Thymus (tissue), 14 donors: ENCODE measurements at places on chromosomes 7 and 10.

DNA sequence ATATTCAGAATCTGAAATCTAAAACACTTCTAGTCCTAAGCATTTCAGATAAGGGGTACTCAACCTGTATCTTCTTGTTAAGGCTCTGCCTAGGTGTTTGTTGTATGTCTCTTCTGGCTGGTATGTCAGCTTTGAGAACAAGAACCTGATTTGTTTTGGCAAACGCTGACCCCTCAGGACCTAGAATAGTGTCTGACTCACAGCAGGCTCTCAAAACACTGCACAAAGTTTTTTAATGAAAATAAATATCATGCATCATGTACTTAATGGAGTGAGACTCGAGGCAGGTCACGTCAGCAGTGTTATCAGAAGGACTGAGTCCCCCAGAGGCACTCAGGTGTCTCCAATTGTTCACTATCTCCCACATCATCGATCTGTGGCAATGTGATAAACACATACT is 99.1 kb downstream of the GLI3 start:
- DNase-seq = no peak

DNA sequence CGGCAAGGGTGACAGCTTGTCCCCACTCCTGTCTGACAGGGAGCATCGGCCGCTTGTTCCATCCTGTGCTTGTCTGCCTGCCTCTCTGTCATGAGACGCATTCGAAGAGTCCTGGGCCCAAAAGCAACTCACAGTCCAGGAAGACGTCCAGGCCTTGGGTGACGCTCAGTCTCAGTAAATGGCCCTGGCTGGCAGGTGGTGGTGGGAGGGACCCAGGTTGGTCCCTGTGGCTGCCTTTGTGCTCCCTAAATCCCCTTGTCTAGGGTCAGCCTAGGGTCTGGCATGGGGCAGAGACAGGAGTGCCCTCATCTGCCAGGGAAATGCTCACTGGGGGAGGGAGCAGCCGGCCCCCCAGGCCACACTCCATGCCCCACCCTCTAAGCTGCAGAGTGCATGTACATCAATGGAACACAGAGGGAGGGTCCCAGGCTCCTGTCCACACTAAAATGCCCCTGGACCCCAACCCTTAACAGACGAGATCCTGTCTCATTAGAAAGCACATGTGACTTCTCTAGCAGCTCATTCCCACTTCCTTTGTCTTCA is 295.2 kb upstream of the ZNF32 start:
- DNase-seq = no peak

- DNase-seq = no peak
These were observed 5.3 kb downstream of the BPGM start for GRCh38 chr7:134651991-134652390.

GRCh38 chr7:83677180-83677866 is 28.4 kb upstream of the SEMA3E start:
- DNase-seq = no peak

- no peak for DNase-seq
These were observed 18.1 kb downstream of the LSM8 start for GRCh38 chr7:118202061-118202460.

GRCh38 chr10:101214446-101215396 is 14.5 kb downstream of the LBX1 start:
- DNase-seq = peak; percentile 81

- DNase-seq = no peak
These were observed 26.3 kb downstream of the CPXM2 start for GRCh38 chr10:123865350-123865749.

- DNase-seq = no peak
These were observed 10.2 kb upstream of the SLC25A28 start for GRCh38 chr10:99630433-99630832.

- DNase-seq = no peak
These were observed 7.7 kb downstream of the GRM8 start for GRCh38 chr7:127245002-127245401.

- no peak for DNase-seq
These were observed 18.5 kb downstream of the ABRAXAS2 start for GRCh38 chr10:124820121-124820520.

- no peak for DNase-seq
These were observed 245.4 kb downstream of the AUTS2 start for GRCh38 chr7:69843653-69844052.

- DNase-seq = no peak
These were observed 159.0 kb downstream of the SND1 start for GRCh38 chr7:127810696-127811660.

- no peak for DNase-seq
These were observed 311.2 kb downstream of the RNLS start for GRCh38 chr10:88271761-88272543.

GRCh38 chr7:36215457-36215765 is 62.4 kb downstream of the EEPD1 start:
- DNase-seq = no peak

- DNase-seq = no peak
These were observed 68.6 kb downstream of the NSUN6 start for GRCh38 chr10:18582803-18583202.

DNA sequence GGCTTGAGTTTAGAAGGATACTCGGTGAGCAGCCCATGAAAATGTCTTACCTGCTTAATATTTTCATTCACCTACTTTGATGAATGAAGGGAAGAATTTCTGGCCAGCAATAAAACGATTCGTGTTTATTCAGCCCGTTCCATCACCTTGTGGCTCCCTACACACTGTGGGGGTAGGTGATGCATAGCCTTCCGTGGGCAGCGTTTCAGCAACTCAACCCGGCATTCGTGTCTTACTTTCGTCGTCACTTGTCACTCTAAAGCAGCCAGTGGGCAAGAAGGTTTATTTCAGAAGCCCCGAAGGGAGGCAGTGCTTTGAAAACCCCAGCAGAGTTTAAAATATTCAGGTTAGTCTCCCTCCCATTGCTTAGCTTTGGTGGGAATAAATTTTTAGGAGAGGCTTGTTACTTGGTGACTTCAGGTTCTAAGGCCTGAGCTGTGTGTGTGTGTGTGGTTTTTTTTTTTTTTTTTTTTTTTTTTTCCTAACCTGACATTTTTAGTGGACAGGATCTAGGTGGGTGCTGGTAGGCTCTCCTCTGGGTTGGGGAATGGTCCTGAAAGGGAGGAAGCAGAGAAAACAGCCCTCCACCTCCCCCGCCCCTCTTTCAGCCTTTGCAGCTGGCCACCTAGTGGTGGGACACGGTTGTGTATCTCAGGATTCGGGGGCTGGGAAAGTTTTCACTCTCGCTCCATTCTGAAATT is 1.8 kb downstream of the GRK5 start:
- peak; percentile 39 for DNase-seq

DNA sequence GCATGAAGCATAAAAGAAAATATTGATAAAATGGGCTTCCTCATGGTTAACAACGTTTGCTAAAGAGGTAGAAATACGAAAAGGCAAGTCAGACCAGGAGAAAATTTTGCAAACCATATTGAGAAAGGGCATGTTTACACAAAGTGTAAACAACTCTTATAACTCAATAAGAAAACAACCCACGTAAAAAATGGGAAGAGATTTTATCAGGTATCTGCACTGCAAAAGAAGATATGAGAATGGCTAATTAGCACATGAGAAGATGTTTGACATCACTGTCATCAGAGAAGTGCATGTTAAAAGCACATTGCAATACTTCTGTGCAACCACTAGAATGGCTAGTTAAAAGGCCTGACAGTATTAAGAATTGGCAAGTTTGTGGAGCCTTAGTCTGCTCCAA is 99.5 kb downstream of the VPS50 start:
- DNase-seq = no peak

DNA sequence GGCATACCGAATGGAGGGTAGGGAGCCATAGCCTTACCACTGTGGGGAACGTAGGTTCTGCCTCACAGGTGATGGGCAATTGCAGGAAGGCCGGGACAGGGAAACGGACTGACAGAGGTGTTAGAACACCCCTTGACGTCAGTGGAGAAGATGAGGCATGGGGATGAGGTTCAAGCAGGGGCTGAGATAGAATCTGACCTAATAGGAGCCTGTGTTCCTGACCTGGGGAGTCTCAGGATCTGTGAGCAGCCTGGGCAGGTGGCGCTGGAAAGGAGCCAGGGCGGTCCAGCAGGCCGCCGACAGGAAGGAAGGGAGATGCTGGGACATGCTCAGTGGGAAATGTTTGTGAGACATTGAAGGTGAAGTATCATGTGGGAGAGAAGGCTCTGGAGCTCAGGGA is 109.4 kb downstream of the WDFY4 start:
- no peak for DNase-seq

DNA sequence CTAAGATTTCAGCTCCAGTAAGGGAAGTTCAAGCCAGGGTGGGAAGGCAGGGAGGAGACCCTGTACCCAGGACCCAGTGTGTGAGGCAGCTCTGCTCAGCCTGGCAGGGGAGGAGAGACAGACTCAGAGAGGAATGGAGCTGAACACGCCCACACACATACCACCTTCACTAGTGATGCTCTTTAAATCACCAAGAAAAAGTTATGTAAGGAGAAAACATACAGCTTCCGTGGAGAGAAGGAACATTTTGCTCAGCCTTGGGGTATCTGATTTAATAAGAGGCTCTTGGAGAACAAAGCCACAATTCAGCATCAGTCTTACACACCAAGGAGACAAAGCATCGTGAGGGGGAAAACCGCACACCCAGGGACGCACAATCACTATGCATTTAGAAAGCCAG is 62.9 kb downstream of the PRKAG2 start:
- no peak for DNase-seq

DNA sequence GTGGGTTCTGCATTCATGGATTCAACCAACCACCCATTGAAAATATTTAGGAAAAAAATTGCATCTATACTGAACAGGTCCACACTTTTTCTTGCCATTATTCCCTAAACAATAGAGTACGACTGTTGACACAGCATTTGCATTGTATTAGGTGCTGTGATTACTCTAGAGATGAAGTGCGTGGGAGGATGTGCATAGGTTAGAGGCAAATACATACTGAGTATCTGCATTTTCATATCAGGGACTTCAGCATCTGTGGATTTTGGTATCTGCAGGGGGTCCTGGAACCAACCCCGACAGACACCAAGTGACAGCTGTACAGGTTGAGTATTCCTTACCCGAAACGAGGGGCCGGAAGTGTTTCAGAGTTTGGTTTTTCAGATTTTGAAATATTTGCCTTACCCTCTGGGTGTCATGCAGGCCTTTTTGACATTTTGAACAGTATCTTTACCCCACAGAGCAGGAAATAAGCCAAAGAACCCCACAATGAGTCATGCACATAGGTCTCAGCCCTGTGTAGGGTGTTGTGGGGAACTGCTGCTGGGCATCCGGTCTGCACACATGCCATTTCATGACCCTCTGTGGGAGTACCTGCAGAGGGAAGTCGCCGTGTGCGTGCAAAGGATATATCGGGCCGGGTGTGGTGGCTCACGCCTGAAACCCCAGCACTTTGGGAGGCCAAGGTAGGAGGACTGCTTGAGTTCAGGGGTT is 14.5 kb downstream of the NUDT5 start:
- peak; percentile 50 for DNase-seq

DNA sequence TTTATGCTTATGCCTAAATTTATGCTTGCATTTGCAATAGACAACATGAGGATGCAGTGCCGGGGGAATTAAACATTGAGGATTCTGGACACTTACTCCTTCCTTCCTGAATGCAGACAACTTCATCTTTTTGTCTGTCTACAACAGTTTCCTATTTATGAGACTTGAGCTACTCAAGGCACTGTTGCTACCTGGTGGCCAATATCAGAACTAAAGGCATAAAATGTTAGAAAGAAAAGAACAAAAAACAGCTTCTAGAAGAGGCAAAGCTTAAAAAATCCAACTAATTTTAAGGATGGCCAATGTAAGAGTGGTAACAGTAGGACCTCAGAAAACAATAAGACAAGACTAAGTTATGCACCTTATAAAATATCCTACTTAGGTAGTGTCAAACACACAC is 144.5 kb upstream of the PTN start:
- no peak for DNase-seq

DNA sequence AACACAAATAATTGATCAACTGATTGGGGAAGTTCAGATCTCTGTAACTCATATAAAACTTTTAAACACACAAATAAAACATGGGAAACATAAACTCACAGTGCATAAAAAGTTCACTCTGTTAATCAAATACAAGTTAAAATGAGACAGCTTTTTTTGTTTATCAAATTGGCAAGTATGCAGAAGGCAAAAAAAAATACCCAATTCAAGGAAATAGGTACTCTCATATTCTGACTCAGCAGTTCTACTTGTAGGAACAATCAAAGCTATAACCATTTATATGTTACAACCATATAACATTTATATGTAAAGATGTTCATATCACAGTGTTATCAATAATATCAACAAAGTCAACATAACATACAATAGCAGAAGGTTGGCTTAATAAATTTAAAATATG is 102.0 kb downstream of the CNOT4 start:
- DNase-seq = no peak

DNA sequence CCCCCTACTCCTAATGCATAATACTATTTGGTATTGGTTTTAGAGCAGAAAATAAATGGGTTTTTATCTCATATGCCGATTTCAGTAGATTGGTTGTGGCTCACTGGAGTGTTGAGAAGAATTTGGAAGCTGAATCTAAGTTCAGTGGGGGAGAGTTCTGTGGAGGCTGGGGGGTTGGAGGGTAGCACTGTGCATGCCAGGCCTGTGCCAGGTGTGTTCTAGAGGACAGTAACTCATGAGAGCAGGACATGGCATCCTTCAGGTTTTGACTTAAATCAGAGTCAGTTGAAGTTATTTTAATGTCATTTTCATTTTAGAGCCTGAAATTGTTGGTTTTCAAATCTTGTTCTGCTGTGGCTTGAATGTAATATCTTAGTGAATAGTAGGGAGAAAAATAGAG is 79.5 kb downstream of the EEPD1 start:
- no peak for DNase-seq

DNA sequence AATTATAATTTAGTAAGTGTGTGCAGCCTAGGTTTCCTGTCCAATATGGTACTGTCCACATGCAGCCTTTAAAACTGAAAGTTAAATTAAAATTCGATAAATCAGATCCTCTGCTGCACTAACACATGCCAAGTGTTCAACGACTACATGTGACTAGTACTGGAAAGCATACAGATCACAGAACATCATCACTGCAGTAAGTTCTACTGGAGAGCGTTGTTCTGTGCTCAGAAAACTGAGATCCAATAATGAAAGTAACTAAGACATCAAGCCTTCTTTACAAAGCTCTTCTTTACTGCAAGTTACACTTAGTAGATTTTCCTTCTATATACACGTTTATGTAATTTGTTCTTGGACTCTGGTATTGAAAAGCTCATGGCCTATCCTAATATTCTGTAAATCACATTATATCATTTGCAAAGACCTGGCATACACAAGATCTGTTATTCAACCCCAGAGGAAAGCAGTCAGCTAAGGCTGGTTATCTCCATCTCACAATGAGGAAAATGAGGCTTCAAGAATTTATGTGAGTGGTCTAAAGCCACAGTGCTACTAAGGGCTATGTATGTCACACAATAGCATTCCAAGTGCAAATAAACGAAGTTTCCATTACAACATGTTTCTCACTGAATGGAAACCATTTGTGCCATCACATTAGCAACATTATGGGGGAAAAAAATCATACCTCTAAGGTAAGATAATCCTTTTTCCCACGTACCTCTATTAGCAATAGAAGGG is 77.6 kb downstream of the VPS41 start:
- DNase-seq = no peak
